ENCODE measurements at places on chromosomes 1 and 21.

GRCh38 chr1:245465666-245466065 is 310.9 kb downstream of the KIF26B start:
- no peak for DNase-seq

GRCh38 chr1:183470961-183471742 is 1.1 kb upstream of the SMG7 start:
- peak; percentile 47 for DNase-seq

DNA sequence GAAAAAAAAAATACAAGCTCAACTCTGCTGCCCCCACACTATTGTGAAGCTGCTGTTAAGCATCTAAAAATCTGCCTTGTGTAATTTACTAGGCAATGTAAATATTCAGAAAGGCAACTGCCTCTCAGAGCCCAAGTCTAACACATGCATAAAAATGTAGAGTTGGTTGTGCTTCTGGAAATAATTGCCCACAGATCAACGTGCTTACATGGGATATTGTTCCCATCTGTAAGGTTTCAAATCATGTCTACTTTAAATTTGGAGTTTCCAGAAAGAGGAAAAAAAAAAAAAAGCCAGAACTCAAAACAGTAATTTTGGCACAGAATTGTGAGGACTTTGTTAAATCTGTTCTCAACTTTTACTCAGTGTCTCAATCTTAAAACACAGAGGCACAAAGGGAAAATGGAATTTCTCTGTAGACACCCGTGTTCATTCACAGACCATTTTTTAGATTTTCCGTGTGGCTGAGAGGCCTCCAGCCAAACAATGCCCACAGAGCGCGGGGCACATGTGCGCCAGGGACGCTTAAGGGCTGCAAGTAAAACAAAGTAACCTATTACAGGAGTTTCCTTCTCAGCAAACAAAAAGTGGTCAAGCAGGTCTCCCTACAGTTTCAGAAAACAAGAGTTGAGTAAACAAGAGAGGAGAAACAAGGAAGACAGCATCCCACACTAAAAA is 115.5 kb downstream of the RERE start:
- no peak for DNase-seq

- DNase-seq: no peak
These were observed 34.6 kb upstream of the UHMK1 start for GRCh38 chr1:162463021-162463420.

DNA sequence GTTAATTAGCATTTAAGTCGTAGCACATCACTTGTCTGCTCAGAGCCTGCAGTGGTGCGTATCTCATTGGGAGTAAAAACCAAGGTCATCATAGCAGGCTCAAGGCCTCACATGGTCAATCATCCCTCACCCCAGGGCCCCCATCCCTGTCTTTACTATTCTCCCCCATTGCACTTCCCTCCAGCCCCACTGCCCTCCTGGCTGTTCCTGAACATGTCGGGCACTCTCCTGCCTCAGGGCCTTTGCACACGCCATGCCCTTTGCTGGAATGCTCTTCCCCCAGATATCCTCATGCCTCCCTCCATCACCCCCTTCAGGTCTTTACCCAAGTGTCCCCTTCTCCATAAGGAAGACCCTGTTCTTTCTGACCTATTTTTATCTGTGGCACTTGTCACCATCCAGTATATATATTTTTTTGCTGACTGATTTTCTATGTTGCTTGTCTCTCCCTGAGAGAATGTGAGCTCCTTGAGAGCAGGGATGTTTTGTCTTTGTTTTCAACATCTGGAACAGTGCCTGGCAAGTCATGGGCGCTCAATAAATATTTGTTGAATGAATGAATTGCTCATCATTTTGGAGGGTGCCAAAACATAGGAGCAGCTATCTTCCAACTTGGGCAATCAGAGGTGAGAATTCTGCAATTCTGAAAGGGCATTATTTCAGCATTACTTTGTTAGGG is 74.1 kb upstream of the POU3F1 start:
- no peak for DNase-seq

DNA sequence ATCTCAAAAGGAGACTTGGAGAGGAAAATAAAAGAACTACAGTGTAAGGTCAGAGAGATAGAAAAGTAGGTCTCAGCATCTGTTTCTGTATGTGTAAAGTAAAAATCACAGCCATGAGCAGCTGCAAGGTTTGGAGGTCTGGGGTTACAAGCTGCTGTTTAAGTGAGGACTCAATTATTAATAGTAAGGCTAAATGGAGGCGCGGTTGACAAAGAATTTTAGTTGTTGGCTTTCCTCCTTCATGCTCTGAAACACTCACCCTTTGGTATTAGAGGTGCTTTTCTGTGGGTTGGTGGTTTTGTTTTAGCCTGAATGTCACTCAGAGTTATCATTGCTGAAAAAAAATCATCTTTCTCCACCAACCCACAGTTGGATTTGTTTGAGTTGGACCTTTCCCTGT is 59.8 kb upstream of the HAO2 start:
- DNase-seq: no peak

- DNase-seq: no peak
These were observed 40.8 kb downstream of the CDK18 start for GRCh38 chr1:205545001-205545919.

DNA sequence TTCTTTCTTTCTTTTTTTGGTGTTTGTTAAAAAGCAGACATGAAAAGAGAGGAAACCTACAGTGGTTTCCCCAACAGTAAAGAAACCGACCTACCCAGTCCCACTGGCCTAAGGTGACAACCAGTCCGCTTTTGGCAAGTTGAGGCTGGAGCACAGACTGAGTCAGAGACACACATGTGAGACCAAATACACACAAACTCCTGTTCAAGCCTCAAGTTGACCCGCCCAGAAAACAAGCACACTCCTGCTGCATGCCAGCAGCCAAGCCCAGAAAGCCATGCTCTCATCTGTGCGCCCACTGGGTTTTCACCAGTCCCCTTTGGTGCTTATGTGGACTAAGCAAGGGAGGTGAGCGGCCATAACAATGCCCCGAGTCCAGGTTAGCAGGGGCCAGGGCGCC is 64.6 kb upstream of the GPR153 start:
- no peak for DNase-seq

DNA sequence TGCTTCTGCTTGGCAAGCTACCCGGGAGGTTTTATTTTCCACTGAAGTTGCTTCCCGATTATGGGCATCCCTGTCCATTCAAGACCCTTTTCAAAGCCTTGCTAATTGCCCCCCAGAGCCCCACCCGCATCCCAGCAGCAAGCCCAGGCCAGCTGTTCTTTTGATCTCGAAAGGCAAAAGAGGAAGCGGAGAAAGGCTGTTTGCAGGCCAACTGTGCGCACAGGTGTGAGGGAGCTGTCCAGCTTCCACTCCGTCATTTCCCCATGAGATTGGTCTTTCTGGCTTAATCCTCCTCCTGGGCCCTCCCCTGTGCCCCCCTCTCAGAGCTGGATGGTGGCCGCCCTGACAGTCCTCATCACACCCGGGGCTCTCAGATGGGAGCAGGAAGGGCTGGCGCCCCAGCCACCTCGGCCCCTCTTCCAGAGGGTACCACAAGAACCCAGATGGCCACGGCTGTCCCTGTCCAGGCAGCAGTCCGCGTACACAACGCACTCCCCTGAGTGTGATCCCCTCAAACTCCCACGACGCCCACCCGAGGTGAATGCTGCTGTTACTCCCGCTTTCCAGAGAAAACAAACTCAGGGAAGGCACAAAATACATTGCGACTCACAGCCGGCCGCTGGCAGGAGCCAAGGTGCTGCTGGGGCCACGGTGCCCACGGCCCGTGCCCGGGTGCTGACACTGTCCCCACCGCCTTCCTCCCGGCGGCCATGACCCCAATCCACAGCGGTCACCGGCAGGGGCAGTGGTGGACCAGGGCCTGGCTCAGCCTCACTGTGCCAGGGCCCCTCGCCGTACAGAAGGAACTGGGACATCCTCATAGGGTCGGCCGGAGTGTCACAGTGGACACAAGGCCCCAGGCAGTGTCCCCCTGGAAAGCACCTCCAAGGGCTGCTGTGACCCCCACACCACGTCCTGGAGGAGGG is 121.9 kb downstream of the CRYAA start:
- no peak for DNase-seq

DNA sequence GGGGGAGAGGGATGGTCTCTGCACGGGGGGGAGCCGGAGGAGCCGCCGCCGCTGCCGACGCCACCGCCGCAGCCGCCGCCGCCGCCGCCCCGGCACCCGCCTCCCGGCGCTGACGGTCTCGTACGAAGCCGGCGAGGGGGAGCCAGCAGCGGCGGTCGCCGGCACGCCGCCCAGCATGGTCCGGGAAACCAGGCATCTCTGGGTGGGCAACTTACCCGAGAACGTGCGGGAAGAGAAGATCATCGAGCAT is 311 bp downstream of the SPEN start:
- no peak for DNase-seq

DNA sequence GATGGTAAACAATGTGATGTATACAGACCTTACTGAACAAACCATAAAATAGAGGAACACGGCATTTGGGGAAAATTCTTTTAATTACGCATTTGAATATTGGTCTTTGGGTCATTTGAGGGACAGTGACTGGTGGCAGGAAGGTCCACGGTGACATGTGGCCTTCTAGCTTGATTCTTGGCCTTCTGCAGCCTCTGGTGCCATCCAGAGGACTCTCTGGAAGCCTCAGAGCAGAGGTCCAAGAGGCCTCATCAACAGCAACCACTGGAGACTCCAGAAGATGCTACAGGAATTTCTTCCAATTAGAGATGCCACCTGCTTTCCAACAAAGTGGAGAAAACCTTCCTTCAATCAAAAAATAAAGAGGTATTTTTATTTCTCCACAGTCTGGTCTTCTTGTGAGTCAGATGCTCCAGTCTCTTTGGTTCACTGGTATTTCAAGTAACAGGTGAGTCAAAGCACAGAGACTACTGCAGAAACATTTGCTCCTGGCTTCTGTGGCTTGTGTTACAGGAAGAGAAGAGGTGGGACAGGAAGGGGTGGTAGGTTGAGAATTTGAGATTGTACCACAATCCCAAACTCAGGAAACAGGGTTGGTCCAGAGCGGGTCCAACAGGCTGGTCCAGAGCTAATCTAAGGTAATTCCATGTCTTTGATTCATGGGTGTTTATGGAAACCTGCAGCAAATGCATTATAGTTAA is 2.7 kb upstream of the F5 start:
- no peak for DNase-seq

- no peak for DNase-seq
These were observed 69.5 kb upstream of the HUNK start for GRCh38 chr21:31803039-31804007.

DNA sequence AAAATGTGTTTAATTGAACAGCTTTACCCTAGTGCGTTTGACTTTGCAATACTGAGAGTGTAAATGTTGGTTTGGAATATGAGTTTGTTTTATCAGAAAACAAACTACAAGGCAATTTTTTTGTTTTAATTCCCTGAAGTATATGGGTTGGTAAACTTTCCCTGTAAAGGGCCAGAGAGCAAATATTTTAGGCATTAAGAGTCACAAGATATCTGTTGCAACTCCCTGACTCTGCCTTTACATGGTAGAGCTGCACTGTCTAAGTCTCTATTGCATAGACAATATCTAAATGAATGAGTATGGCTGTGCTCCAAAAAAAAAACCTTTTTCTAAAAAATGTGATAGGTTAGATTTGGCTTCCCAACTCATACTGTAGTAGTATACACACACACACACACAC is 115.1 kb upstream of the PBX1 start:
- no peak for DNase-seq

DNA sequence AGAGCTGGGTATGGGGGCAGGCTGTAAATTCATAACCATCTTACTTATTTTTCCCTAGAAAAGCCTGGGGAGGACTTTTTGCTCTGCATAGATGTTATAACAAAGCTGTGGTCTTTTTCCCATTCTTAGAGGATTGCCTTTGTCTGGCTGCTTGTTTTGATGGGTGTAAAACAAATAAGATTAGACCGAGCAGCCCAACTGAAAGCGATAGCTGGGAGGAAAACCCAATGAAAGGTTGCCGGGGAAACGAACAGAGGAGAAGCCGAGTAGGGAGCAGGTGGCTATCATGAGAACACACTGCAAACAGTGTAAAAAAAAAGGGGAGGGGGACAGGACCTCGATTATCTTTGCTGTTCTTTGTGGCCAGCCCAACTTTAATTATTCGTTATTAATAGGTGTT is 1.9 kb downstream of the ELAVL4 start:
- DNase-seq: no peak

DNA sequence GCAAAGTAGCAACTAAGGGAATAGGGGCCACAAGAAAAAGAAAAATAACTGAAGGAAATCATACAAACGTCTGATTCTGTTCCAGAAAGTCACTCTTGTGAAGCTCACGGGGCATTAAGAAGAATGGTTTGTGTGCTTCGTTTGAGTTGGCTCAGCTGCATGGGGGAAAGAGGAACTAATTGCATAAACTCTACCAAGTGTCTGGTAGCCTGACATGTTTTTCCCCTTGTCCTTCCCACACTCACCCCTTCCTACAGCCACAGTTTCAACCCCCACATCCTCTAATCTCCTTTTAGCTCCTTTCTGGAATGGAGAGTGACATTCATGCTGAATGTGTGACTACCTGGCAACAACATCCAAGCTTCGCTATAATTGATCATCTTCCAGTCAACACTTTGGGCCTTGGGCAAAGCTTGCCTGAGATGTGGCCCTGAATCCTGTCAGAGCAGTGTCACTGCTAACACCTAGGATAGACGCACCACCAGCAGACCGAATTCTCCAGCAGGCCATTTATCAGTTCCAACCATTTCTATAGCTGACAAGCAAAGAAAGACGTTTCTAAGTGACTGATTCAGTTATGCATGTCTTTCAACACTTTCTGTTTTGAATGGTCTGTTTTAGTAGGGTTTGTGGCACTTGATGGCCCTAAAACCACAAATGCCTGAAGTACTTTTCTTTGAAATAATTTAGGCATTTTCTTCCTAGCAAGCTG is 439.6 kb downstream of the TTLL7 start:
- no peak for DNase-seq

GRCh38 chr1:168728473-168729404 is at the start of gene DPT:
DPT (minus strand) TSS chr1:168729206; CDS start chr1:168729174, 32 bp downstream.
- no peak for DNase-seq

- DNase-seq: no peak
These were observed 80.9 kb downstream of the LHX9 start for GRCh38 chr1:197998110-197998509.

DNA sequence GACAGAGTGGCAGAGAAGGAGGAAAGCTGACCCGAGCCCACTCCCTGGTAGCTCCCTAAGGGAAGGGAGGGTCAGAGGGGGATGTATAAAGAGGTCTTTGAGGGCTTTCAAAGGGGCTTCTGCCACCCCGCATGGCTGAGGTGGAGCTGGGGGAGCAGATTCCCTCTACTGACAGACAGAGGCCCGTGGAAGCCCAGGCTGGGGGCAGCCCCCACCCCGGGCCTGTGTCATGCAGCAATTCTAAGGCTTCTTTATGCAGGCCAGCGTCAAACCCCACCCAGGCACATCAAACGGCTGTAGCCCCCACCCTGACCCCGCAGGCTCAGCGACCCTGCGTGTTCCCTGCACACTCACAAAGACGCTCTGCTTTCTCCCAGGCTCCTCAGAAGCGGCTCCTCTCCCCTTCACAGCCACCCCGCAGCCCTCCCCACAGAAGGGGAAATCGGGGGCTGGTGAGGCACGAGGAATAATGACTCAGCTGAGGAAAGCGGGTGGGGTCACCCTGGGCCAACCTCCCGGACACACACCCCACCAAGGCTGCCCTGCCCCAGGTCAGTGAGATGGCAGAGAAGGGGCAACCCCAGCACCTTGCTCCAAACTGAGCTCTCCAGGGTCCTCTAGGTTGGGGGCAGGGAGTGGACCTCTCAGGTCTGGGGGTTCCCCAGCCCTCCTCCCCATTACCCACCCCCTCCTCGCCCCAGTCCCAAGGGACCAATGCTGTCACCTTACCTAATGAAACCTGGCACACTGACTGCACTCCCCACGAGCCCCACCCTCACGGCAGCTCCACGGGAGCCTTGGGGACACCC is 10.8 kb downstream of the SLC45A3 start:
- peak; percentile 53 for DNase-seq

GRCh38 chr1:236122176-236122575 is 20.2 kb upstream of the GPR137B start:
- no peak for DNase-seq

GRCh38 chr1:157496121-157496526 is 56.2 kb downstream of the FCRL5 start:
- DNase-seq: peak; percentile 48
